Frontal cortex (tissue), 4 donors: ENCODE measurements at places on chromosomes 1 and 21.

DNA sequence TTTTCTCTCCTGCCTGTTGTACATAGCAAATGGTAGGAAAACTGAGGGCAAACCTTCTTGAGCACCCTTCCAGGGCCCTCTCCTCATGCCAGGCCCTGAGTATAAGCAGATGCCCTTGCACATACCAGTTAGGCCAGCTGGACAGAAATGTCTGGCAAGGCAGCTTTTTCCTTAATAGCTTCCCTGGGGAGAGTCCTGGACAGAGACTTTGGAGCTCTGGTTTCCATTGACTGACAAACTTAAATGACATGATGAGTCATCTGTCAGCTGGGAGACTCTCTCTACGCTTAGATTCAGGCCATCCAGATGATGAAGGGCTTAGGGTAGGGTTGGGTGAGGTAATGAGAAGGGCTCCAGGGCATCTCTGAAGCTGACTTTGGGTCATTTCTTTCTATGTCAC is 317.5 kb downstream of the ASTN1 start:
- no peak for DNase-seq

DNA sequence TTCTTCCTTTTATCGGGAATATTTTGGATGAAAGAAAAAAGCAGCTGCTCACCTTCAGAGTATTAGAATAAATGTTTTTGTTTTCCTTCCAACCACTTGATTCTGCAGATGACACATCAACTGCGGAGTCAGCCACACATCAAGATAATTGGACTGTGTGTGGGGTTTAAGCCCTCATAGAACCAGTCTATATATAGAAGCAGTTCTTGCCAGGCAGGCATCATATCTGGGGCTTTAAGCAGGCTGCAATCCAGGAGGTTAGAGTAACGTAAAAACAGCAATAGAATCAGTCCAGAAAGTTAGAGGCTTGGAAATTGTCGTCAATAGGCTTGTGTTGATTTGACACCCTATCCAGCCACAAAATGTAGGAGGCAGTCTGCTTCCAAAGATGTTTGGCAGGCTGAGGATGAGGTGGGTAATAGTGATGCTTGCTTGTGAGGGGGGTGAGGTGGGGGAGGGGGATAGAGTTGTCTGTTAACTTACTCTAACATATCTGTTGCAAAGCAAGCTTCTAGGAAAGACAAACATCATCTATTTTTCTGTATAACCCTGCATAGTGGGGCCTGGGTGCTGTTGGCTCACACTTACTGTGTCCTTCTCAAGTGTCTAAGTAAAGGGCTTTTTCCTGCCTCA is 64.8 kb downstream of the PEX14 start:
- no peak for DNase-seq

GRCh38 chr1:81349194-81349965 is 451.4 kb upstream of the ADGRL2 start:
- DNase-seq, result no peak

GRCh38 chr1:12572522-12572921 is 45.5 kb downstream of the DHRS3 start:
- DNase-seq, result no peak

DNA sequence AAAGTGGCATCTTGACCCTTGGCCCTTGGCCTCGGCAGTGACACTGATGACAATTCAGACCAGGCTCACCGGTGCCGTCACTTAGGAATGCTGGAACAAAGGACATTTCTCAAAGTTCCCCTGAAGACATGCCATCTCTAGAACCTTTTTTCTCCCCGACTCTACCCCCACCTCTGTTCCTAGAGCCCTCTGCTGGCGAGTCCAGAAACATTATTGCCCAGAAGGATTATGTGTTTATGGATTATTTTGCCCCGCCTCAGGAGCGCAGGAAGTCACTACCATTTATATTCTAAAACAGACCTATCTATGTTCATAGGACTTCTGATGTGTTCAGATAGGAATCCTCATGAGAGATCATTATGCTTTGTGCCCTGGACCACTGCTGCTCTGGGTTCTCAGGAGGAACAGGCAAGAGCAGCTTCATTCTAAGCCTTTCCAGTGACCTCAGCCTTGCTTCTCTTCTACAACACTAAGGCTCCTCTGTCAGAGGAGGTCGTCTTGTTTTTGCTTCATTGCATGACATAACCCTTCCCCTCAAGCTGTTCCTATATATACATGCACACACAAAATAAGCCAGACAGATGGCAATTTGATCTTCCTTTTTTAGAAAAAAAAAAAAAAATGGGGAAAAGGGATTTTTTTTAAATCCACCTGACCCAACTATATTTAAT is 12.4 kb upstream of the SHISA4 start:
- DNase-seq, result no peak

DNA sequence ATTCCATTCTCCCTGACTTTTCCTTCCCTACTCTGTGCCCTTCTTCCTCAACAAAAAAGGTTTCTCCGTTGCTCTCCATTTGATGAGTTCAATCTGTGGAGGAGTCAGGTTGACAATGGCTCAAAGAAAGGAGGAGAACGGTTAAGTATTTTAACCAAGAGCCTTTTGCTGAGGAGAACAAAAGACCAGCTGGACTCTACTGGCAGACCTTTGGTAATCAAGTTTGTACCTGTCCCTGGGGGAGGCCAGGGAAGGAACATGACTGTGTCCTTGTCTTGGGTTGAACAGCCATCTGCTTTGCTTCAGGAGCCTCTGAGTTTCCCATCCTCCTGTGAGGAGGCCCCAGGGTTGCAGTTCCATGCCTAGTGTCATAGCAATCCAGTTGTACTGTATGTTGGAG is 29.9 kb downstream of the TTF2 start:
- no peak for DNase-seq

DNA sequence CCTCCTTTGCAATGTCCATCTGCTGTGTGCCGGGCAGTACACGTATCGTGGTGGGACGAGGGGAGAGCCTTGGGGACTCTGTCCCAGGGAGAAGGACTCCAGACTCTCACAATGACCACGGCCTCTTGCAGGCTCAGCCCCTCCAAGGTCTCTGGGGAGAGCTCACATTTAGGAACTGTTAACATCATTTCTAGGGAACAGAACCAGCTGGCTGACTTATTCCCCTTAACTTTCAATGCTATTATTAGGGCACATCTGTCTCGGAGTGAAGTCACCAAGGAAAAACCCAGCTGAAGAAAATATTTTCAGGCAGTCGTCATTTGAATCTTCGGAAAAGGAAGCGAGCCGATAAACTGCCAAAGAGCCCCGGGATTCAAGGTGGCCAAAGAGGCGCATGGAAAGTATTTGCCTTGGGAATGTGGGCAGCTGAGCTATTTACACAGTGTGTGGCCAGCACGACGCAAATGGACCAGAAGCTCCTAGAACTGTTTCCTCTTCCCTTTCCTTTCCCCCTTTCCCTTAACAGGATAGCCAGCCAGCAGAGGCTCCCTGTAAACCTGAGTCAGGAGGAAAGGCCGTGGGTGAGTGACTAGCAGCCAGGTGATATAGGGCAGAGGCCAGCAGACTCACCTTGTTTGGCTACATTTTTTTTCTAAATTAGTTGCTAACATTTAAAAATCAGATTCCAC is 74.5 kb downstream of the ITPKB start:
- no peak for DNase-seq

- DNase-seq, result no peak
These were observed 98.4 kb downstream of the C4BPA start for GRCh38 chr1:207202480-207202879.

DNA sequence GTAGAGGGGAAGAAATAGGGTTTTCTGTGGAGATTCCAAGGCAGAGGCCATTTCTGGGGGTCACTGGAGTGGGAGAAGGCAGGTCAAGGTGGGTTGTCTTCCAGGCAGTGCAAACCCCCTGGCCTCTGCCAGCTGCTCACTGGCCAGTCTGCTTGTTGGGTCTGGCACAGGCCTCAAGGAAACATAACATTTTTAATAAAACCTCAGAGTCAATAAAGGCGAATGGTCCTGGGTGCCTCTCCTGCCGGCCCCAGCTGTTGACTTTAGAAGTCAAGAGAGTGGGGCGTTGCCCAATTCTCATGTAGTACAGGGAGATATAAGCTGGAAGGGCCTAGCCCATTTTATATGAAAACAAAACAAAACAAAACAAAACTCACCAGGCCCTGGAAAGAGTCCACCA is 36.6 kb downstream of the RUNX3 start:
- no peak for DNase-seq

- no peak for DNase-seq
These were observed 97.6 kb downstream of the OSBPL9 start for GRCh38 chr1:51714374-51715019.

- no peak for DNase-seq
These were observed 767.0 kb downstream of the MRPL39 start for GRCh38 chr21:24840287-24840686.

- no peak for DNase-seq
These were observed 139.2 kb downstream of the CLIC6 start for GRCh38 chr21:34807881-34808568.

GRCh38 chr1:39473324-39473723 is 18.1 kb upstream of the BMP8A start:
- no peak for DNase-seq

DNA sequence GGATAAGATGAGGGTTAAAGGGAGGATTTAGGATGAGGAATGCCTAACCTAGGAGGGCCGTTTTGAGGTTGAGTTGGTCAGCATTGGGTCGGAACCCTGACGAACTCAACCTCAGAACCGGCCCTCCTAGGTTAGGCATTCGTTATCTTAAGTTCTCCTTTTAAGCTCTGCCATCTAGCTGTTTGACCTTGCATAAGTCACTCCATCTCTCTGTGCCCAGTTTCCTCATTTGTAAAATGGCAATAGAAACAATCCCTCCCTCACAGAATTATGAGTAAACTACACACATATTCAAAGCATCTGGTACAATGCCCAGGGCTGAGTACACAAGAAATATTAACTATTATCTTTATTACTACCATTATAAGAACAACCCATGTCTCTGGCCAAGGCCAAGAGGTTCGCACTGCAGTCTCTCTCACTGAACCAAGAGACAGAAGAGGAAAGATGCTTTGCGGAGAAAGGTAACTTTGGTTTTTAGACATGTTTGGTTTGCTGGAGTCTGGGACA is 4.8 kb downstream of the ABCB10 start:
- DNase-seq, result no peak

DNA sequence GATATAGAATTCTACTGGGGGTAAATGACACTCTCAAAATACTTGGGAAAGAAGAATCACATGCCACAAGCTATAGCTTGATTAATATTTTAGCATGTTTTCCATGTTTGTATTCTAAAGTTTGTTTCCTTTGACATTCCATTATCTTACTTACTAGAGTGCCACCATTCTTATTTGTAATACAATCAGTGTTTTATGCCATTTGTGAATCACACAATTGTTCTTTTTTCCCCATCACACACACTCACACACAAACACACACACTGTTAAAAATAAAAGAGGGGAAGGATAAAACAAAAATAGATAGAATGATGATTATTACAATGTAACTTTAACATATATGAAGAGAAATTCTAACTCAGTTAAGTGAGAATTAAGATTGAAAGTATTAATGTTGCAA is 16.0 kb upstream of the TEKT2 start:
- DNase-seq, result no peak

- no peak for DNase-seq
These were observed 16.7 kb downstream of the CNR2 start for GRCh38 chr1:23896491-23896890.

GRCh38 chr1:90761781-90762589 is 44.9 kb upstream of the BARHL2 start:
- no peak for DNase-seq

DNA sequence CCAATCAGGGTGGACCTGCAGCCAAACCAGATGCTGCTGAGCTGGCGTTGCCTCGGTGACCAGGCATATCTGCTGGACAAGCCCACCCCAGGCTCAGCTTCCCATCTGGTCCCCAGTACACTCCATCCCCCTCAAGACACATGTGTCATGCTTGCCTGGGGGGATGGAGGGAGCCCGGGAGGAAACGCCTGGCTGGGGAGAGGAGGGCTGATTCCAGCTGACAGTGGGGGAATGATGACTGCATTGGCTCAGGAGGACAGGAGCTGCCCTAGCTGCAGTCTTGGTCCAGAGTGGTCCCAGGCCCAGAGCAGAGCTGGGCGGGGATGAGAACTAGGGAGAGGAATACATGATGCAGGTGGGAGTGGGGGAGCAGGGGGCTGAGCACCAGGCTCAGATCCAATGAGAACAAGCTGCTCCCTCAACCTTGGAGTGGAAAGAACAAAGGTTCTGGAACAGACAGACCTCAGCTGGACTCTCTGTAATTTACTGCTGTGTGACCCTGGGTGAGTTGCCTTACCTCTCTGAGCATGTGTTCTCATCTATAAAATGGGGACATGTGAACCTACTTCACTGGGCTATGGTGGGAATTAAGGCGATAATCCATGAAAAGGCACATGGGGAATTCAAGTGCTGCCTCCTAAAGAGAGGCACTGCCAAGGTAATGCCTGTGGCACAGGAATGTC is 23.1 kb upstream of the ECE1 start:
- no peak for DNase-seq

DNA sequence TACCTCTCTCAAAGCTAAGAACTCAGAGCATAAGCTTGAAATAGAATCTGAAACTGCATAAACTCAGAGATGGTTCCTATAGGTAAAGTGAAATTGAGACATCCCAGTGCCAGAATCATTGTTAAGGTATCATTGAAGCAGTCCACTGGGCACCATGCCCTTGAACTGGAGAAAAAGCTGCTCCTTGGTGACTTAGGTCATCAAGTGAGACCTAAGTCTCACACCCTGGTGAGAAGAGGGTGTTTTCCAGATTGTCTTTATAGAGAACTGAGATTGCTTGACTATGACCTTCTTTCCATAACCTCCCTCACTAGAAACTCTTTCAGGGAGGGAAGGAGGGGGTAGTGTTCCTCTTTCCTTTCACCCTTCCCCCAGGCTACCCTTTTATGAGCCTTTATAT is 9.4 kb upstream of the ATP6V1G3 start:
- no peak for DNase-seq

GRCh38 chr21:44887807-44888580 is 14.5 kb upstream of the PTTG1IP start:
- DNase-seq, result no peak

DNA sequence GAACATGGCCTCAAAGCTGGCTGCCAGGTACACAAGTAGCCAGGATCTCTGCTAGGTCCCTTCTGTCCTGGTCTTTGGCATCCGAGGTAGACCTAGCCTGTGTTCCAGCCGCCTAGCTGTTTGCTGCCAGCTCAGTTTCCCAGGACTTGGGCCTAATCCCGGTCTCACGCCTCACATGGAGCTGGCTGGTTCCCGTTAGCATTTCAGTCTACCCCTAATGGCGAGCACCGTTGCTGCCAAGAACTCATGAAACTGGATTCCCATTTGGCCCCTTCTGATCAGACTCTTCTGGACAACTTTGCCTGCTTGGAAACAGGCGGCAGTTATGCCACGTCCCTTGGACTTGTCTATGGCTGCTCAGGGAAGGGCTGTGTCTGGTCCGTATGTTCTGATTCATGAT is 26.2 kb upstream of the HHAT start:
- no peak for DNase-seq
